ENCODE measurements at places on chromosomes 4 and X.
A peak's percentile ranks its signal among the peaks of the same experiment; 100 is the strongest.

DNA sequence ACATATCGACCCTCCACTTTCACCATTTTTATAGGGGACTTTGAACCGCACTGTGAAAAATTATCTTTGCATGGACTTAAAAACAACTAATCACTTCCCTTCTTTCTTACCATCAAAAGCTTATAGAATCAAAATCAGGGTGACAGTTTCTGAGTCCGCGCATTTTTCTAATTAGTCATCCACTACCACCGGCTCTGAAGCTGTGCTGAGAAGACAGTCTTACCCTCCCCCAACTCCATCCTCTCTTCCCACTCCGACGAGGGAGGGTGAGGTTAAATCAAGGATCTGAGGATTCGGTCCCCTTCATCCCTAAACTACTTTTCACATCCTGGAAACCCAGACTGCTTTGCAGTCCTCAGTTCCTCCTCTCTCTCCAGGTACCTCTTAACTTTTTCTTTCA, 4.2 kb downstream of the DCTD start:
- DNase-seq = no peak

DNA sequence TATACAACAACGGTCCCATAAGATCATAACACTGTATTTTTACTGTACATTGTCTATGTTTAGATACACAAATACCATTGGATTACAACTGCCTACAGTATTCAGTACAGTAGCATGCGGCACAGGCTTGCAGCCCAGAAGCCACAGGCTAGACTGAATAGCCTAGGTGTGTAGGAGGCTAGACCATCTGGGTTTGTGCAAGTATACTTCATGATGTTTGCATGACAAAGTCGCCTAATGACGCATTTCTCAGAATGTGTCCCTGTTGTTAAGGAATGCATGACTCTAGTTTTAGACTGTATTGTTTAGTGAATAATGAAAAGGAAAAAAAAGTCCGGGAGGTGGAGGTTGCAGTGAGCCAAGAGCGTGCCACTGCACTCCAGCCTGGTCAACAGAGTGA, 56.5 kb upstream of the C4orf50 start:
- DNase-seq = no peak

- DNase-seq = no peak
Observed at GRCh38 chrX:99795495-99795894, 614.6 kb downstream of the PCDH19 start.

GRCh38 chrX:54695231-54695630, 102.8 kb downstream of the ITIH6 start:
- no peak for DNase-seq

- DNase-seq = no peak
Observed at GRCh38 chr4:90883519-90883918, 756.3 kb downstream of the CCSER1 start.

DNA sequence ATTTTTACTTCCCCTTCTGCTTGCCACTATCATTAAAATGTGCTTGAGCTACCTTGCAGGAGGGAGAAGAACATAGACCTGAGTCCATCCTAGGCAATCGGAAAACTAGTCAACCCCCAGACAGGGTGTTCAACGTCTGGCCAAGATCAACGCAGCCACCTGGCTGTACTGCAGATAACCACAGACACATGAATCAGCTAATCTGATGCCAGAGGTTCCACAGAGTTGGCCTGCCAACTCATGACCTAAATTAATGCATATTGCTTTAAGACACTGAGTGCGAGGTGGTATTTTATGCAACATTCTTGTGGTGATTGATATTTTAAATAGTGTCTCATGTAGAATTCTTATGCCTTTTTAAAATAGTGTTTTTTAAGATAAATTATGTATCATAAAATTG, 1283.8 kb upstream of the PABPC4L start:
- DNase-seq = no peak

DNA sequence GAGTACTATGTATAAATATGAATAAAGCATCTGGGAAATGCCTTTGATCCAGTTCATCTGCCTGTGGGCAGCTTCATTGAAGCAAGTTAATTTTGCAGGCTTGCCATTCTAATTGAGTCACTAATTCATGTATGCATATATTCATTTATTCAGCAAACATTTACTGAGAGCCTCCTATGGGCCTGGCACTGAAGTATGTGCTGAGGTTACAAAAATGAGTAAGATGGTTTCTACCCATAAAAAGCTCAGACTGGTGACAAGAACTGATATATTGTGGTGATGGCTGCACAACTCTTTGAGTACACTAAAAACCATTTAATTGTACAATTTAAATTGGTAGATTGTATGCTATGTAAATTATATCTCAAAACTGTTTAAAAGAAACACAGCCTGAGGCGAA, 1.1 kb upstream of the MRPL1 start:
- no peak for DNase-seq

GRCh38 chrX:20968996-20969395, 405.2 kb upstream of the CNKSR2 start:
- no peak for DNase-seq

DNA sequence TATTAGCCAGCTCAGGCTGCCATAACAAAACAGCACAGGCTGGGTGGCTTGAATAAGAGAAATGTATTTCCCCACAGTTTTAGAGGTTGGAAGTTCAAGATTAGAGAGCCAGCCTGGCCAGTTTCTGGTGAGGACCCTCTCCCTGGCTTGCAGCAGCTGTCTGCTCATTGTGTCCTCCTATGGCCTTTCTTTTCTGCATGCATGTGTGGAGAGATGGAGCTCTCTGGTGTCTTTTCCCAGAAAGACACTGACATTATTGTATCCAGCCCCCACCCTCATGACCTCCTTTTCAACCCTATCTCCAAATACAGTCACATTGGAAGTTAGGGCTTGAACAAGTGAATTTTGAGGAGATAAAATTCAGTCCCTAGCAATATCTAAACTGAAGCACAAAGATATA, 263.8 kb upstream of the PABPC4L start:
- peak; percentile 10 for DNase-seq

DNA sequence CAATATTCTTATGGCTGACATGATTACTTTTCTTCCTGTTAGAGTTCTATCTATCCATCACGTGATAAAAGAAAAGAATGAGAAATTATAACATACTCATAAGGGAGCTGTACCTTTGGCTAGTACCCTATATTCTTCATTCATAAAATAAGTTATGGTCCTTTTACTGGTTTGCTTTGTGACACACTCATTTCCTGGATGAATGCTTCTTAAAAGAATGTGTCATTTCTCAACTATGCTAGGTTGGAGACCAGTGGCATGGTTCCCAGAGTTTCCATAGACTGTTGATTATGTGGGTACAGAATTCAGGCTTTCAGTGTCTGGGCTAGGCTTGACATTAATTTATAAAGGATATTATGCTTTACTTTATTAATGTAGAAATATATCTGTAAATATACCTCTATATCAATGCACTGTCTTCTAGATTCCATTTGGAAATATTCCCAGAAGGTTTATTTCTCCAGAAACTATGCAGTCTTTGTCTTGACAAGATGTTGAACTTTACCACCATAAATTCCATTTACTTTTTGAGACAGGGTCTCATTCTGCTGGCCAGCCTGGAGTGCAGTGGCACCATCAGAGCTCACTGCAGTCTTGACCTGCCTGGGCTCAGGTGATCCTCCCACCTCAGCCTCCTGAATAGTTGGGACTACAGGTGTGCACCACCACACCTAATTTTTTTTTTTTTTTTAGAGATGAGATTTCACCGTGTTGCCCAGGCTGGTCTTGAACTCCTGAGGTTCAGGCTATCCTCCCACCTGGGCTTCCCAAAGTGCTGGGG, 23.8 kb downstream of the NUDT6 start:
- no peak for DNase-seq

GRCh38 chrX:127570276-127570675, 481.9 kb downstream of the ACTRT1 start:
- DNase-seq = no peak

DNA sequence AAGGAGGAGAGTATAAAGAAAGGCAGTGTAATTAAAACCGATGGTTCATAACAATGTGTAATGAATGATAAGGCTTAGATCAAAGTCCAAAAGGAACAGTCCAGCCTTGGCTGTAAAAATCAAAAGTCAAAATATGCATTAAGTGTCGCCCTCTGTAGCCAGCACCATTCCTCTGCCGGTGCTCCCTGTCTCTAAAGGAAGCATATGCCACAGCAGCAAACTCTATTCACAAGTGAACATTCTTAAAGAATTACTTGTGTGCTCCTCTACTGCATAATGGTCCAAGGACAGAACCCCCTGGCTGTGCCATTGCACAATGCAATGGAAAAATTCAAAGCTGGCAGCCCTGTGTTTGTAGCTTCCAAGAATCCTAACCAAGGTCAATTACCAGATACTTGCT, 16.3 kb upstream of the MBNL3 start:
- DNase-seq = no peak

DNA sequence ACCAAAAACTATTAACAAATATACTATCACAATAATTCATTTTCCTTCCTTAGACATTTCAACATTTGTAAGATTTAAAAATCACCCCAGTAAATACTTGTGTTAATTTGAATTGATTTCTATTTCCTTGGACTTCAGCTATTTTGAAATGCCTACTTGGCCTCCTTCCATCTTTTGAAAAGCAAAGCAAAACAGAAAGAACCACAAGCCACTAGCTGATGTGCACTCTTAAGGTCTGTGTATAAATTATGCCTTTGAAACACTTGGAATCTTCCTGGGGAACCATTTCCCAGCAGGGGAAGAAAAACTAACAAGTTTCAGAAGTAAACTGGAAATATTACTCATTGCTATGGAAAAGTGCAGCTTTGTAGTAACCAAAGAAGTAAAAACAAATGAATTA, 139.8 kb downstream of the CLCN4 start:
- DNase-seq = no peak

- DNase-seq = no peak
Observed at GRCh38 chr4:142161086-142161485, 524.7 kb downstream of the IL15 start.

DNA sequence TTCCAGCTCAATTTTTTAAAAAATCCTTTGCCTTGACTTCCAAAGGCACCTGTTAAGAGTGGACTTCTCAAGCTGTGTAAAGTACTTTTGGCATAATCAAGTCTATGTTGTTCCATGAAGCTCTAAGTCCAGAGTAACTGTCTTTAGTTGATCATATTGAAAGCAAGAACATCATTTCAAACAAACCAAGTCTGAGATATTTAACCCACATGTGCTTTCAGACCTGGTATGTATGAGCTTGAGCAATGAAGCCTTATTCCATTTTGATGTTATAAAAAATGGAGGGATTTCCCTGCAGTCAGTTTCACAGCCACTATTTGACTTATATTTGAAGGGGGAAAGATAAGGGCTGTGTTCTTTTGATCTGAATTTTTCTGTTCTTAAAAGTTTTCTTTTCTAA, 23.7 kb upstream of the EOLA2 start:
- DNase-seq = no peak

- no peak for DNase-seq
Observed at GRCh38 chrX:111784667-111785066, 91.3 kb upstream of the TRPC5OS start.

- DNase-seq = no peak
Observed at GRCh38 chrX:17591741-17592110, 145.6 kb upstream of the SCML1 start.

DNA sequence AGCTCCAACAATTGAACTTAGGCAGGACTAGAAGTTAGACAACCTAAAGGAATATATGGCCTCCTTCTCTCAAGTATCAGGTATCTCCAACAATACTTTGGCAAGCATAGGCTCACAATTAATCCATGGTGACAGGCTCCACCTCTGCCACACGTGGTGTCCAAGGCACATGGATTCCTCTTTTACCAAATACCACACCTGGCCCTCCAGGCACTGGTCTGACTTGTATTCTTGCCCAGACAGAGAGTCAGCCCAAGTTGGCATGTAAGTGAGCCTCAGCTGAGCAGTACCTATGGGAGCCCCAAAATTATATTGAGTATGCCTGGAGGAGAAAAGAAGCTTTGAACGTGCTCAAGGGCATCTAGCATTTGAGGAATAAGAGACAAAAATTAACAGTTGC, 19.6 kb downstream of the SRPX2 start:
- no peak for DNase-seq

DNA sequence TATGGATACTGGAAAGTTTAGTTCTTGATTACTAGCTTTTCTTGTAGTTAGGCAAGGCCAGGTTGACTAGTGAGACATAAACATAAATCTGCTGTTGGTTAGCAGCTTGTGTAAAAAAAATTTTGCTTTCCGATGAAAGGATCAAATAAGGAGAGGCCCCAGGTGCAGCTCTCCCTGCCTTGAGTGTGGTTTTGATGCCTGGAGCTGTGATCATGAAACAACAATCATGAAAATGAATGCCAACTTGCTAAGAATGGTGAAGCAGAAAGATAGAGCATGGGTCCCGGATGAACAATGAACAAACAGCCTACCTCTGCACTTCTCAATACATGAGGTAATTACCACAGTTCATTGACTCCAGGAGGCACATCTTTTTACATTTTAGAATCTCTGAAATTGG, 14.4 kb upstream of the SYP start:
- no peak for DNase-seq

- DNase-seq = no peak
Observed at GRCh38 chr4:38145033-38145678, 185.0 kb downstream of the PTTG2 start.

DNA sequence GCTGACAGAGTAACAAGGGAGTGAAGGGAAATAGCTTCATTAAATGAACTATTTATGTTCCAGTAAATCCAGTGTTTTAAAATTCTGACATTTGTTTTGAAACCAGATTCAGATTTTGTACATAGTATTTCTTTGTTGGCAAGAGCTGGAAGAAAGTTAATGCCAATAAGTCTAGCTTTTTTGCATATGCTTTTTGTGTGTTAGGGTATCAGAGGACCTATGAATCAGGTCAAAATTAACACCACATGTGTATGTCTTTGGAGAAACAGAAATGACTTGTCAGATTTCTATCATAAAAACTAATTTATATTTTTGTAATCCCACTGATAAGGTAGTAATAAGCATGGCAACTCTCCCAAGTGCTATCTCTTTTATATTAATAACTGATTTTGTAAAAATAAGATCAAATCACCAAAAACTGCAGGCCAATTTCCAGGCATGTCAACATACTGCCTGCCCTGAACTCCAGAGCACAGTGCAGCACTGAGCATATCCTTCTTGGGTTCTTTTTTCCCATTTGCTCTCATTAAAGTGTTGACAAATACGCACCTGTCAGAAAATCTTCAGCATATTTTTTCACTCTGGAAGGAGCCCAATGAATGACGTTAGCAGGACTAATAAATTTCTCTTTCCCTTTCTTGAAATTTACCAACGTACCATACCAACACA, 65.5 kb downstream of the SH3RF1 start:
- no peak for DNase-seq

DNA sequence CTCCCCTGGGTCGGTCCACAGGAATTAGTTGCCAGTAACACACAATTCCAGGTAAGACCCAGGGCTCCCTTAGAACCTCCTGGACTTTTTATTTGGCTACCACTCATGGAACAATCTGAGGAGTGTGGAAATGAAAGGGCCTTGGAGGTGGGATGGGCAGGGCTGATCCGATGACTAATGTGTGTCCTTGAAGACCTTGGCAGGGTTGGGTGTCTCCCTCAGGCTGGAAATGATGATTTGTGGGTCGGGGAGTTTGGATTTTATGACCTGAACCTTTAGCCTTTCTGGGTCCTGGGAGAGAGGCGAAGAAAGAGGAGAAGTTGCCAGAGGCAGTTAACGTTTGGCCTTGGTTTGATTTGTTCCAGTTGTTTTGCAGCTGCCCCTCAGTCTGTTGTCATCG, 425.0 kb downstream of the MID1IP1 start:
- no peak for DNase-seq

GRCh38 chr4:1072830-1073446, 40.4 kb downstream of the RNF212 start:
- DNase-seq = peak; percentile 37

- DNase-seq = no peak
Observed at GRCh38 chr4:103012551-103012950, 7.0 kb downstream of the SLC9B1 start.

All from substantia nigra (tissue), 51 donors.